Stimulated activated CD4-positive, alpha-beta T cell treated with anti-CD3 and anti-CD28 coated beads, TNF-alpha, amount 100 ng/mL, for 4 hours (primary cell): ENCODE measurements at places on chromosomes 4 and X.

DNA sequence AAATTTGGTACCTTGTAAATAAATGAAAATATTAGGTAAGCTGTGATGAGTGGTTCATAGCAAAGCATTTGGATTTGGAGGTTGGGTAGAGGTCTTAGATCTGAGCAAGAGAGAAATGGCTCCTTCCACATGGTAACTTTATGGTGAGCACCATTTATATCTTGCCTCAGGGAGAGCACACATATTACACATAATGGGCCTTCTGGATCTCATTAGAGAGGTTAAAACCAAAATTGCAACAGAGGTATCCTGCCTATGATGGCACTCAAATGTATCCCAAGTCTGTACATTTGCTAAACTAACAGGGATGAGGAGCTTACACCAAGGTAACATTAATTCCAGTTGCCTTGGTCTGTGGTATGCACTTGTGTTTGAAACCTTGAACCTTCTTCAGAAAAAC is 87.1 kb upstream of the PUDP start:
- no peak for DNase-seq

- no peak for DNase-seq
These were observed 89.3 kb downstream of the APBB2 start for GRCh38 chr4:41124916-41125548.

DNA sequence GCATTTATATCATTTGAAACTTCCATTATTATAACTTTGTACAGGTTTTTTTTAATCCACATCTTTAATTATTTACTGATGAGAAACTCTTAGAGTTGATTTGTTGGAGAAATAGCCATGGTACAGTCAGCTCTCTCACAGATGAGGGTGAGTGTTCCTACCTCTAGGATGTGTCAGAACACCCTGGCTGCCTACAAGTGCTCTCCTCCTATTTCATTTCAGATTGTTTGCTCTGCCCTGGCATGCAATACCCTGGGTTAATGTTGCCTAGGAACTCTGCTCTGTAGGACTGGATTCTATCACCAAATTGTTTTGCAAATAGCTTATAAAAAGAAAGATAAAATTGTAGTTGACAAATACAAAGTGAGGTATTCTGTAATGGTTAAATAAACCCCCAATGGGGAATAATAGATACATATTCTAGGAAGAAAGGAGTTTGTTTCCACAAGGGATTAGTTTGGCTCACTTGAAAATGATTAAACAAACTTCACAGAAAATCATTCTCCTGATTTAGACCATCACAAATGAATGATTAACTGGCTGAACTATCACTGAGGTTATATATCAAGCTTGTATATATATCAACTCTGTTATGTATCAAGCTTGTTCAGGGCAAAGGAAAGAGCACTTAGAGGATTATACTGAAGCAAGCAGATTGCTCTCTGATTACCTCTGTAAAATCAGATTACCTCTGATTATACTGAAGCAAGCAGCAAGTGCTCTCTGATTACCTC is 150.0 kb downstream of the PDE5A start:
- DNase-seq, result no peak

DNA sequence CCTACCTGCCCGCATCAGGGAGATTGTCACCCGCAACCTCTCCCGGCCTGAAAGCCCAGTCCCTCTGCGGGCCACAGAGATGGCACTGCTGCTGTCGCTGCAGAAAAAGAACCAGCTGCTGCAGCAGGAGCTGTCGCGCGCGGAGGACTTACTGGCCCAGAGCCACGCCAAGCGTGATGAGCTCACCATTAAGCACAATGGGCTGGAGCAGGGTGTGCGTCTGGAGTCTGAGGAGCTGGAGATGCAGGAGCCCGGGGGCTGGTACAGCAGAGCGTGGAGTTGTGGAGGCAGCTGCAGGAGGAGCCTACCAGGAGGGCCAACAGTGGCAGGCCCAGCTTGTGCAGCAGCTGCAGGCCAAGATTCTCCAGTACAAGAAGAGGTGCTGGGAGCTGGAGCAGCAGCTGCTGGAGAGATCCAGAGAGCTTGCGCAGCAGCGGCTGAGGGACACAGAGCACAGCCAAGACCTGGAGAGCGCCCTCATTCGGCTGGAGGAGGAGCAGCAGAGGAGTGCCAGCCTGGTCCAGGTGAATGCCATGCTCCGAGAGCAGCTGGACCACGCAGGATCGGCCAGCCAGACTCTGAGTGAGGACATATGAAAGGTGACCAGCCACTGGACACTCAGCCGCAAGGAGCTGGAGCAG is 11.3 kb downstream of the SMIM10L2A start:
- DNase-seq, result no peak

- no peak for DNase-seq
These were observed 122.4 kb upstream of the HAND2 start for GRCh38 chr4:173652283-173652931.

GRCh38 chrX:149950681-149951080 is 12.4 kb upstream of the EOLA2 start:
- DNase-seq, result no peak

DNA sequence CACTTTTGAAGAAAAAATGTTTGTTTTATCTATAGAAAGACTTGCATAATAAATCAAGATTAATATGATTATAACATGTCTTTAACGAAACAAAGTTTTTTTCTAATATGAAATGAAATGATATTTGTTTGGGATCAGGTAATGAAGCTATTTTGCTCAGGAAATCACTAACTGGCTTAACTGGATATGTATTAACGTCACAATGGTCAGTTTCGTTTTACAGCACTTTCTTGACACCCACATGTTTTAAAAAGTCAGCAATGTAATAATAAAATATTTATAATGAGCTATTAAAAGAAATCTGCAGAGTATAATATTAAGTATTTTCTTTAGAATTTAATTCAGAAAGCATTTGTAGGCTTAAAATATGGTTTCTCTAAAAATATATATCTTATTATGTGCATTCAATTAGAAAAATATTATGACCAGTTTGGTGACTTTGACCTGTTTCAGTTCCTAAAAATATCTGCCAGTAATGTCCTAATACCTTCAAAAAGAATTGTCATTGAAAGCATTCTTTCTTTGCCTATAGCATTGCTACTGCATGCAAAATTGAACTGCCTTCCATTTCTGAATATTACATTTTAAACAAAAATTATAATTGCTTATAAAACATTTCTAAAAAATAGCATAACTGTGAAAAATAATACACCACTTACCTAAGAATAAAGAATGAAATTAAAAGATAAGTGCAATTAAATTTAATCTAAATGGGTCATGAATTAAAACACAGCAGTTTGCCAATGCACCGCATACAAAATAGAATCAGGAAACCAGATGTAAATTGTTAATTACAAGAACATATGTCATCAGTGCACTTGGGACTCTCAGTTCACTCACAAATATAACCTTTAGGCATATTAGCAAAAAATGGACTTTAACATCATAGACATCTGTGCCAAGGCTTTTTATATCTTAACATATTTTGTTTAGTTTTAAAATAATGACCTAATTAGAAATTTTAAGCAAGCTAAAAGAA is 31.6 kb downstream of the TIGD2 start:
- DNase-seq, result no peak

- no peak for DNase-seq
These were observed 182.4 kb upstream of the ARSJ start for GRCh38 chr4:114161809-114162208.

DNA sequence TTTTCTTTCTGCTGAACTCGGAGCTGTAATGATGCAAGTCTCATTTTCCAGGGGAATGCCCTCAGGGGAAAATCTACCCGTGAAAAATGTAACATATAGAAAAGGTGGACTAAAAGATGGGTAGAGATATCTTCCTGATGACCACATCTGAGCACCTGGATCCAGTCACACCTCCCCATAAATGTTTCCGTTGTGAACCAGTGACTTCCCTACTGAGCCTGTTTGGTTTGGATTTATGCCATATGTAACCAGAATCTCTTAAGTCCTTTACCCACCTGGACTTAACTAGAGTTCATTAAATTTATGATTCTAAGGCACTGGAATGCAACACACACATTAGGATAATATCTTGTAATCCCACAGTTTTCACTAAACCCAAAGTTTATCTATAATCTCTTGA is 171.1 kb downstream of the ZNF330 start:
- DNase-seq, result no peak

- no peak for DNase-seq
These were observed 23.4 kb downstream of the FBXW7 start for GRCh38 chr4:152512483-152512882.

DNA sequence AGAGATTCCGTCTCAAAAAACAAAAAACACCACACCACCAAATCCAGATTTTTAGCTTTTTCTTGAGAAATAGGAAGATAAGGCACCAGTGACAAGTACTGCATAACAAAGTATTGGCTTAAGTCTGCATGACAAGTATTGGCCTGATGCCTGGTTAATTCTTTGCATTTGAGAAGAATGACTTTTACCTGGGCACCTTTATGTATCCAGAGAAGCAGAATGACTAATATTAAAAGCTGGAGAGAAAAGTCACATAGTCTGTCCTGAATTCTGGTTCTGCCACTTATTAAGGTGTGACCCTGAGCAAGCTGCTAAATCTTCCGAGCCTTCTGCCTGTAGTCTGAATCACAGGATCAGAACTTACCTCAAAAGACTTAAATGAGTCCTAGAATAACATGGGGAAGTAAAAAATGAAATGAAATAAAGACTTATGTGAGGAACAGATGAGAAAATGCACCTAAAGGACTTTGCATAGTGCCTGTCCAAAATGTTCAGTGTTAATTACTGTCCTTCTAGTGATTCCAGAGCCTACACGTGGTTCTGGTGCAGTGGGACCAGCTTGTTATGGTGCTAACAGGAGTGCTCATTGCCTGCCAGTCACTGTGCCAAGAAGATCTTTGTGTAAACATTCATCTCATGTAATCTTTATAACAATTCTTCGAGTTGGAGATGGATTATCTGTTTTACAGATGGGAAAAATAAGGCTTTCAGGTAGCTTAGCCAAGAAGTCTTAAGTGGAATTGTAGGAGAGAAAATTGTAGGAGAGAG is 31.6 kb downstream of the UGDH start:
- DNase-seq, result no peak

DNA sequence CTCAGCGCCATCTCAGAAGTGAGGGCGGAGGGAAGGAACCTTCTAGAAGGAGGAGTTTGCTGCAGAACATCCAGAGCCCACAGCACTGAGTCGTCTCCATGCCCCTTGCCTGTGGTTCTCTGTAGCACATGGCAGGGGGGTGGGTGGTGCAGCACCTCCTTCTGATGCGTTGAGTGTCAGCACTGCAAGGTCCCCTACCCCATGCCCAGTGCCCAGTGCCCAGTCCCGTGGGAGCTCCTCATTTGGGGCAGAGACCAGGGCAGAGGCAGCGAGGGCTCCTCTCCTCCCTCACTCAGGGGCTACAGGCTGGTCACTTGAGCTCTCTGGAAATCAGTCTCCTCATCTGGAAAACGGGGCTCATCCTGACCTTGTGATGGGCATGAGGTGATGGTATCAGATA is 78.1 kb downstream of the HTRA3 start:
- no peak for DNase-seq

GRCh38 chr4:90572996-90573395 is 445.8 kb downstream of the CCSER1 start:
- no peak for DNase-seq

GRCh38 chr4:108628411-108628810 is 8.0 kb downstream of the RPL34 start:
- DNase-seq, result no peak

DNA sequence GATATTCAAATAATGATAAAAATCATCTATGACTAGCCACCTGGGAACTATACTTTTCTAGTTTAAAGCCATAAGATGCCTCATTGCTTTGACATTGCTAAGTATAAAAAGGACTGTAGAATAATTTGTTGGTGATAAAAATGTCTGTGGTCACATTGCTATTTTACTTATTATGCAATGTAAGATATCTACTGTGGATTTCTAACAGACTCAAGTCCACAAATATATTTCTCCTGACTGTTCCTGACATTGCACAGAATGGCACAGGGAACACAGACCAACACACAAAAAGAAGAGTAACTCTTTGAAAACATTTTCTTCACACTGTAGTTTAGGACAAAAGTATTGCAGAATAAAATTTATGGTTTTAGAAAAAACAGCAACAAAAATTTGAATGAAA is 2.2 kb upstream of the TMPRSS11E start:
- DNase-seq, result no peak

GRCh38 chrX:136907621-136908020 is 27.1 kb upstream of the RBMX start:
- DNase-seq, result no peak

DNA sequence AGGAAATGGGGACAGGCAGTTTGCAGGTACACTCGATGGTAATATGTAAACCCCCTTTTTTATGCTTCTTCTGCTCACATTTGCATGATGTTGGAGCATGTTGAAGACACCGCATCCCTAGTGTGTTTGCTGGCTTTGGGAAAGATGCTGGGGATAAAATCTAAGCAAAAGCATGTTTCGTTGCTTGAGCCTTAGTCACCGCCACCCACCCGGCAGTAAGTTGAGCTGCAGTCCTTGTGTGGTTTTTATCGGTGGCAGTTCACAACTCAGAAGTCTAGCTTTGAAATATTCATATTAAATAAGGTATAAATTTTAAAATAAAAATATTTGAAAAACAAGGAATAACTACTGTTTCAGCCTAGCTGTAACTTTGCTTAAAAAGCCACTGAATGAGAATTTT is 21.7 kb upstream of the MND1 start:
- DNase-seq, result no peak

DNA sequence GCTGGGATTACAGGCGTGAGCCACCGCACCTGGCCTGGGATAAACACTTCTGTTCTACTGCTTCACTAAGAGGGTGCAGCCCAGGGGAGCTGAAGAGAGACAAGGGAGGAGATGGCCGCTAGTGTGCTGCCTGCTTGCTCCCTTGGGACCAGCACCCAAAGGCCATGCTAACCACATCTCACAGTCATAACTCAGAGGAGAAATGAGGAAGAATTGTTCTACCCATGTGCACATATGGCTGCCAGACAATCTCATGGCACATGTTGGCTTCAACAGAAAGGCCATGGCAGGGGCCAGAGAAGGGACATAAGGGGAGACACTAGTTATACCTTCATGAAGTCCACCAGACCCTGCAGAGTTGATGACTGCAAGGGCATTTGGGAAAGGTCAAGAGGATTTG is 22.4 kb downstream of the CLDN22 start:
- no peak for DNase-seq

DNA sequence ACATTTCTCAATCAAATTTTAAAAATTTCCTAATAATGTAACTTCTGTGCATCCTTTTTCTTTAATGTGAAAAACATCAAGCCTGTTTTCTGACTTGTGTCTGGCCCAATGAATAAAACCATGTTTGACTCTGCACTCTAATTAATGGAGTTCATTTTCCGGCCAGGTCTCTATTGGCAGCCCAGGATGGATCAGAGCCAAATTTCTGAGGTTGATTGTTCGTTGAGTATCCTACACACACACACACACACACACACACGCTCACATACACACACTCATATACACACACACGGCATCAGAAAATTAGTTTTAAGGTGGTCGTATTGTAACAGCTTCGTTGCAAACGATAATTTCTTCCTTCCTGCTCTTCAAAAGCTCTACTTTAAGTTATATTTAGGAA is 28.9 kb upstream of the TLL1 start:
- DNase-seq, result no peak

DNA sequence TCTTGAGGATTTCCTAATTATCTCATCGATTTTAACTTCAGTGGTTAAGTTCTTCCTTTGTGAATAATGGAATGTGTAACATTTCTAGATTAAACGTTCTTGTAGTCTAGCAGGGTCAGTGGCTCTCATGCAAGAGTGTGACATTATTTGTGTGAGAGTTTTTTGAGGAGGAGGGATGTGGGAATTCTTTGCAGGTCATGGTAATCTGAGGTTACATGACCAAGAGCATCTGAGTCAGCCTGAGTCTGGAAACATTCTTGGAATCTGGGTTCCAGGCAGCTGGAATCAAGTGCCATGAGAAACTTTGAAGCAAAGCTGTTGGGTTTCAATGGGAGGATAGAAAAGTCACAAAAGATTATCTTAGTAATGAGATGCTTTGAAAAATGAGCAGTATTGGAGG is 49.5 kb downstream of the GK start:
- no peak for DNase-seq
